Stimulated activated naive CD8-positive, alpha-beta T cell treated with anti-CD3 and anti-CD28 coated beads, Interleukin-15, Interleukin-2, amounts not matched to agents 100 U/mL and 50 U/mL, for 24 hours (primary cell): ENCODE measurements at places on chromosomes 16 and 17.

DNA sequence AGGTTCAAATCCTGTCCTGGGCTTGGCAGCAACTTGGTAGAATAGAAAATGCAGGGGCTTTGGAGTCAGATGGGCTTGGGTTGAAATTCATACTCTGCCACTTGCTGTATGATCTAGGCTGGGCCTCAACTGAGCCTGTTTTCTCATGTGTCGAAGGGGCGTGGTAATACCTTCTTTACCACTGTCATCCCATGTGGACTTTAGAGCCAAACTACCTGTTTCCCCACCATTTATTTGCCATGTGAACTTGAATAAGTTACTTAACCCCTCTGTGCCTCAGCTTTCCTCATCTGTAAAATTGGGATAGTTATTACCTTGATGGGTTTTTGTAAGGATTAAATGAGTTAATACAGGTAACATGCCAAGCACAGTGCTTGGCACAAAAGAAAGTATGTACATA, 106.0 kb downstream of the COPRS start:
- no peak for DNase-seq

GRCh38 chr17:75738218-75738802, 17.1 kb downstream of the ITGB4 start:
- DNase-seq, result no peak

GRCh38 chr17:73249700-73250099, 12.0 kb downstream of the CPSF4L start:
- no peak for DNase-seq

DNA sequence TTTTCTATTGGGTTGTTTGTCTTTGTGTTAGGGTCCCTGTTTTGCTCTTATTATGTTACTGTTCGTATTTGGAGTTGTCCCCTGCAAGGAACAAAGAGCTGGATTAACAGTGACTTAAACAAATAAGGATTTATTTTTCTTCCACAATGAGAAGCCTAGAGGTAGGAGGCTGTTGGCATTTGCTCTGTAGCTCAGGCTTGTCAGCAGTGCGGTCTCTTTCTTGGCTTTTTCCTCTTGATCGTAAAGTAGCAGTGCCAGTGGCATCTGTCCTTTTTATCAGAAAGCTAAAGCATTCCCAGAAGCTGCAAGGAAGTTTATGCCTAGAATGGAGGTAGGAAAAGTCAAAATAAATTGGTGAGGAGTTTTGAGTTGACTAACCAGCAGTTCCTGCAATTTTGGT, 154.1 kb downstream of the HS3ST4 start:
- DNase-seq, result no peak

- DNase-seq, result no peak
Measured at GRCh38 chr17:82085031-82085861, 12.8 kb downstream of the FASN start.

- no peak for DNase-seq
Measured at GRCh38 chr16:15976929-15977637, 27.7 kb downstream of the ABCC1 start.
